ENCODE measurements at places on chromosomes 2 and 18.

DNA sequence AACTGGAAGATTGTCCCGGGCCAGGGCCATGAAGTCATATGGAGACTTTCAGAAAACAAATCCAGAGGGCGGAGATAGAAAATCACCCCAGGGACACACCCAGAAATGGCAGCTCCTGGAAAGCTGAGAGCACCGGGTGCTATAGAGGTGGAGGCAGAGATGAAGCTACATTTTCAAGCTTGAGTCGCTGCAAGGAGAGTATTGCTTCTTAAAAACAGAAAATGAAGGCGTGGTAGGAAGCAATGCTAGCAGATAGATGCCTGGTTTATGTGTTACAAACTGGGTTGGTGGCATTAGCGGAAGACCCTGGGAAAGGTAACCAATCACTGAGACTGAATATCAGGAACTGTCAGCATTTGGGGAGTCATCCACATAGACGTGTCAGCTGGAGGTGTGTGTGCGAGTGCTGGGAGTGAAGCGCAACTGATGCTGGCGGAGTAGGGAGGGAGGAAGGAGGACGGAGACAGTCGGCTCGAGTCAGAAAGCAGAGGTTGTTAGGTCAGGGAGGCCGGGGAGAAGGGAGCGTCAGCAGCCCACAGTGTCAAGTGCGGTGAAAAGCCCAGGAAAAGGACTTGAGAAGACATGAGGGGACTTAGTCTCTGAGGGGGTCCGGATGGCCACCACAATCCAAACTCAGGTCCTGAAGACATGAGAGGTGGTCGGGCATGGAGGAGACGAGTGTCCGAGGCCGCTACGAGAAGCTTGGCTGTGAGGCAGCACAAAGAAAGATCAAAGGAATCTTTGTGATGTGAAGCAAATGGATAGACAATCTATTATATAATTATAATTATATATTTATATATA lies 45.4 kb downstream of the C18orf63 start:
- no peak for DNase-seq

GRCh38 chr18:69444221-69444620 lies 43.5 kb downstream of the DOK6 start:
- peak; percentile 28 for DNase-seq

DNA sequence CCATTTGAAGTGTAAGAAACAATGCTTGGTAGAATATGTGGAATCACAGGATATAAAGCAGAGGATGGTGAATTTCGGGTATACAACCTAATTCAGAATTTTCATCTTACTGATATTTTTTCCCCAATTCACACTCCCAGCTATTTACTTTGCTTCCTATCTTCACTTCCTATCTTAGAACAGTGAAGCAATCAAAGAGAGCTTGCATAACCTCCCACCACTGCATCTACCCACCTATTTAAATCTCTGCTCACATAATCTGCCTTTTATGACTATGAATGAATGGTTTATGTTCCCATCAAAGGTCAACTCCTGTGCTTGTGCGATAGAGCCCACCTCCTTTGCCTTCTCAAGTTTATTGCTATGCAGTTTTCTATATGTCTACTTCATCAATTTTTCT lies 3.3 kb downstream of the RMDN2 start:
- DNase-seq, result no peak

GRCh38 chr2:88197732-88198131 lies 27.6 kb downstream of the THNSL2 start:
- DNase-seq, result no peak

- DNase-seq, result no peak
Measured at GRCh38 chr2:69482471-69482870, 45.2 kb upstream of the NFU1 start.

DNA sequence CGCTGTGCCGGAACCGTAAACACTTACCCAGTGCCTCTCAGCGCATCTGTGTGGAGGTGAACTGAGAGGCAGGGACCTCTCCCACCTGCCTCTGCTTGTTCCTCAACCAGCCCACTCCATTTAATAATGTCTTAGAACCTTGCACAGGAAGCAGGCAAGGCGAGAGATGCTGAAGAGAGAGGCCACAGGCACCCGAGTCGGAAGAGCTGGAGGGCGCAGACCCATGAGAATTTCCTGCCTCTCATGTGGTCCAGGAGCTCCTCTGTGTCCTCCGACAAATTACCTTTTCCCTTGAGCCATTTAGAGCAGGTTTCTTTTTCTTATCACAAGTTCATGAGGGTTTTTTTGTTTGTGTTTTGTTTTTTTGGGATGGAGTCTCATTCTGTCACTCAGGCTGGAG lies 4.9 kb upstream of the RFX8 start:
- DNase-seq, result no peak
